ENCODE measurements at places on chromosomes 13 and 19. TPM values are rescaled to one million over a fixed set of nuclear protein-coding genes. Genes with fewer than 3 reads are reported as not detected.
A peak's percentile ranks its signal among the peaks of the same experiment; 100 is the strongest.

DNA sequence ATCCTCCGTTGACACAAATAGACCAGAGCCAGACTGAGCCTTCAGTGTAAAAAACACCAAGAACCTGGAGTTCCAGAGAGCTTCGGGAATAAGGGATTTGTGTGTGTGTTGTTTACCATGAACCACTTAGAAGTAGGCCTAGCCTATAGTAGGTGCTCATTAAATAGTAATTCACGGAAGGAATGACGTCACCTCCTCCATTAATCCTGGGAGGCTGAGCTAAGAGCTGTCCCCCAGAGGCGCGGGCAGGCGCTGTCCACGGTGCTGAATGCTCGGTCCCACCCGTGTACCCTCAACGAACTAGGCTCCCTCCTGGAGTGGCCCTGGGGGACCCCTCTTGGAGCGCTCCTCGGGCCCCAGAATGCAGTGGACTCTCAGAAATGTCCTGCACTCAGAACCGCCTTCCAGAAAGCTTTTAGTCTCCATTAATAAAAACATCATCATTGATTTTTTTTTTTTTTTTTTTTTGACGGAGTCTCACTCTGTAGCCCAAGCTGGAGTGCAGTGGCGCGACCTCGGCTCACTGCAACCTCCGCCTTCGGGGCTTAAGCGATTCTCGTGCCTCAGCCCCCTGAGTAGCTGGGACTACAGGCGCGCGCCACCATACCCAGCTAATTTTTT lies 6.5 kb downstream of the UNC13A start:
- no peak for DNase-seq

DNA sequence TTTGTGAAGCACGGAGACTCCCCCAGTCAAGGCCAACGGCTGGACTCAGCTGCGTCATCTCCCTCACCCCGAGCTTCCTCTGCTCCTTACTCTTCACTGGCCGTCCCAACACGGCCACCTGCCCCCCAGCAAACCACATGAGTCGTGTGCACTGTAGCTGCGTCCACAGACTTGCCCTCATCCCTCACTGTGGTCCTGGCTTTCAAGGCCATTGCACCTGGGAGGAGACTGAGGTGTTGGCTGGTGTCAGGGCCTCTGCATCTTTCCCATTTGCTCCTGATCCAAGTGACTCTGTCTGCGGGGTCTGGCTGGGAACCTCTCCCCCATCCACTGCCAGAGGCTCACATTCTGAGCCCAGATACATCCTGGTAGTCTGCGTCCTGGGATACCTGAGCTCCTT lies 11.5 kb downstream of the PLPP2 start:
- DNase-seq = peak; percentile 30

DNA sequence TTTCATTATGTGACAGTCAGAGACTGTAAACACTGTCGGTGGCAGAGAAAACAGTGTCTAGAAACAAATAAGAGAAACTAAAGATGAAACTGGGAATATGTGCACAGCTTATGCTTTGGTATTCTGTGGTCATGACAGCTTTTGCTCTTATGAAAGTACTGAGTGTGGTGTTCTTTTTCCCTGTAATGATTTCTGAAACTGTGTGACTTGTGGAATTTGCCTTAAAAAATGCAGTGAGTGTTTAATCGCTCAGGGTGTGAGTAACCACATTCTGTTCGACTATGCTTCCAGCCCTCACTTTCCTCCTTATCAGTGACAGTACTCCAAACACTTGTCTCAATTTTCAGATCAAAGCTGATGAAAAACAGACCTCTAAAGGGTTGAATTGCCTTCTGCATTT lies 66.9 kb upstream of the DIAPH3 start:
- no peak for DNase-seq

- DNase-seq = no peak
These were observed 2545.3 kb downstream of the PCDH9 start for GRCh38 chr13:64684685-64685431.

GRCh38 chr13:43908156-43909126 lies 28.7 kb downstream of the LACC1 start:
- no peak for DNase-seq

DNA sequence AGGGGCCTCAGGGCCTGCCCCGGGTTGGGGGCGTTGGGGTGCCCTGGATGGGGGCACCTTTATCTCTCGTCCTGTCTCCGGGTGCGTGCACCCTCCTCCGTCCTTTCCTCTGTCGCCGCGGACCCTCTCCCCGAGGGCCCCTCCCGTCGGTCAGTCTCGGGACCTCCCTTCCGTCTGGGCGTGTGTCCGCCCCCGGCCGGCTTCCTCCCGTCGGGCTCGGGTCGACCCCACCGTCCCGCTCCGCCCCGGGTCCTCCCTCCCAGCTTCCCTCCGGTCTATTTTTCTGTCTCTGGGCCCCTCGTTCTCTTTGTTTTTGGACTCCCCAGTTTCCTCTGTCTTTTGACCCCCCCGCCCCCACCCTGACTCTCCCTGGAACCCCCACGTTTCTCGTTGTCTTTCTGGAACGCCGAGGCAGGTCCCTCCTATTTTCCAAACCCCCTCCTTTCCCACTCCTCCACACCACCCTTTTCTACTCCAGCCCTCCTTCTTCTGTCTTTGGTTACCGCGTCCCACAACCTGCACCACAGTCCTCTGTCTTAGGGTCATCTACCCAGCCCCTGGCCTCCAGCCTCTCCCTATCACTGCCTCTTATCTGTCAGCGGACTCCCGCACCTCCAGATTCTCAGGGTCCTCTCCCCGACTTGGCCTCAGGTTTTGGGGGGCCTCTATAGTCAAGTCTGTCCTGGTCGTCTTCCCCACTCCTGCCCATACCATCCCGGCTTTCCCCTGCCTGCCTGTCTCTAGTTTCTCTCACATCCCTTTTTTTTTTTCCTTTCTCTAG lies 757 bp downstream of the EGLN2 start:
- no peak for DNase-seq

DNA sequence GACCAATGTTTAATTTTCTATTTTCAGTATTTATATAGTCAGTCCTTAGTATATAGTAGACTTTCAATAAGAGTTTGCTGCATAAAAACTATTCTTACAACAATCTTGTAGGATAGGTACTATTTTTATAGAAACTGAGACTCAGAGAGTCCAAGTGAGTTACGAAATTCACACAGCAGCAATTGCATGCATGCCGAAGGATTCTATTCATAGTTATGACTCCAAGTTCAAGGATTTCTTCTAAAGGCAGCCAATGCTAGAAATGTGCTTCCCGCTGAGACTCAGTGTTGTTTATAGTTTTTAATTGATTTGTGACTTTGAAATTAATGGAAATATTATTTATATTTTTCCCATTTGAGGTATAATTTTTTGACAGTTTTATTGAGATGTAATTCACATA lies 62.7 kb upstream of the CSNK1A1L start:
- DNase-seq = no peak

DNA sequence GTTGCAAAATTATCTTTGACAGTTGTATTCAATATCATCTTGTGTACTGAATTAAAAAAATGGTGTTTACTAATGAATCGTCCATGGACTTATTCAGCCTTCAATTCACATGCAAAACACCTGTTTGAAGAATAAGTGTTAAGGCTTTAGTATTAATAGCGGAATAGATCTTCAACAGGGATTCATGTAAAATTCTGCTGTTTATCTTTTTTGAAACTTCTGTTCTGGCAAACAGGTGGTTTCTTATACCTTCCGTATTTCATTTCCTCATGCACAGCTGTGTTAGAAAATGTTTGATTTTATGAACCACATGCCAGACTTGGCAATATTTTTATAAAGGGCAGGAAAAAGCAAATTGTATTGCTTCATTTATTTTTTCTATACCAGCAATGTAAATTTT lies 255.7 kb downstream of the DACH1 start:
- no peak for DNase-seq

DNA sequence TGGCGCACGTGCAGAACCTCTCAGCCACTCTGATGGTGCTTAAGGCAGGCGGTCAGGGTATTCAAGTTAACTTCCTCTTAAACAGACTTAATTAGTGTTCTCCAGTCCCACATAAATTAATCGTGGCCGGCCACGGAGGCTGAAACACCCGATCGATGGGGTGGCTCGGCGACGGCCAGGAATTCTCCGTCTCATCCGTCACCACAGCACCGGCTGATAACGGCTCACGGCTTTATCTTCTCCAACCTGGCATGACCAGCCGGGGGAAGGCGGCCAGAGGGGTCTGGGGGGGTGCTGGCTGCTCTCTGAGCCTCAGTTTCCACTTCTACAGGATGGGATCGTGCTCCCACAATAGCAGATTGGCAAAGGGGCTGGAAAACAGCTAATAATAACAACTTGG lies 32.6 kb upstream of the TCF3 start:
- DNase-seq = no peak

DNA sequence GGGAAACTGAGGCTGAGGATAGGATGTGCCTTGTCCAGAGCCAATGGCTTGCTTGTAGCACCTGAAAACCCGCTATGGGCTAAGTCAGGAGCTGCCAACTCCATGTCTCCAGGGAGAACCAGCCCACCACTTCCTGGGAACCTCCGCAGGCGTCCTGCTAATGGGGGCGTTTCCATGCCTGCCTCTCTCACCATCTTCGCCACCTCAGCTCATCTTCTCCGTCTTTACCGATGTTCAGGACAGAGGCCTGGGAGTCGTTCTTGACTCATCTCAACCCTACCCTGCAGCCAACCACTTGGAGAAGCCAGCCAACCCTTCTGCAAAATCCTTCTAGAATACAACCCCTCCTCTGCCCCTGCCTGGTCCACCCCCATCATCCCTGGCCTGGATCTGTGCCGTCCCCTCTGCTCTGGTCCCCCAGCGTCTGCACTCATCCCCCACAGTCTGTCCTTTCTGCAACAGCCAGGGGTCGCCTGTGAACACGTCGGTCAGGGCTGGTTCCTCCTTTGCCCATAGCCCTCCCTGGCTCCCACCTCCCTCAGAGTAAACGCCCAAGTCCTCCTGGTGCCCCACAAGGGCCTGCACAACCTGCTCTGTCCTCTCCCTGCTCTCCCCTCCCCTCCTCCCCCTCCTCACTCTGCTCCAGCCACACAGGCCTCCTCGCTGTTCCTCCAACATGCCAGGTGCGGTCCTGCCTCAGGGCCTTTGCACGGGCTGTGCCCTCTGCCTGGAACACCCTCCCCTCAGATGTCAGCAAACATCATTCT lies 31.0 kb downstream of the PTPRS start:
- no peak for DNase-seq

GRCh38 chr19:13606156-13606555 lies 99.9 kb upstream of the CACNA1A start:
- DNase-seq = no peak

GRCh38 chr13:56886398-56886797 lies 254.3 kb upstream of the PRR20A start:
- DNase-seq = no peak

DNA sequence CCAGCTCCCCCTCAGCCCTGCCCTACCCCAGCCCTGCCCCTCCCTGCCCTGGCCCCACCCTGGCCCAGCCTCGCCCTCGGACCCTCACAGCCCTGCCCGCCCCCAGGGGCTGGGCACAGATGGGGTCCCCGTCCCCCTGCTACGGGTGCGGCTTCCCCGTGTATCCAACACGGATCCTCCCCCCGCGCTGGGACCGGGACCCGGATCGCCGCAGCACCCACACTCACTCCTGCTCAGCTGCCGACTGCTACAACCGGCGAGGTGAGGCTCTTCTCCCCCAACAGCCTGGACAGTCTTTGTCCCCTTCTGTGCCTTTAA lies 5.2 kb downstream of the SHFL start:
- no peak for DNase-seq

DNA sequence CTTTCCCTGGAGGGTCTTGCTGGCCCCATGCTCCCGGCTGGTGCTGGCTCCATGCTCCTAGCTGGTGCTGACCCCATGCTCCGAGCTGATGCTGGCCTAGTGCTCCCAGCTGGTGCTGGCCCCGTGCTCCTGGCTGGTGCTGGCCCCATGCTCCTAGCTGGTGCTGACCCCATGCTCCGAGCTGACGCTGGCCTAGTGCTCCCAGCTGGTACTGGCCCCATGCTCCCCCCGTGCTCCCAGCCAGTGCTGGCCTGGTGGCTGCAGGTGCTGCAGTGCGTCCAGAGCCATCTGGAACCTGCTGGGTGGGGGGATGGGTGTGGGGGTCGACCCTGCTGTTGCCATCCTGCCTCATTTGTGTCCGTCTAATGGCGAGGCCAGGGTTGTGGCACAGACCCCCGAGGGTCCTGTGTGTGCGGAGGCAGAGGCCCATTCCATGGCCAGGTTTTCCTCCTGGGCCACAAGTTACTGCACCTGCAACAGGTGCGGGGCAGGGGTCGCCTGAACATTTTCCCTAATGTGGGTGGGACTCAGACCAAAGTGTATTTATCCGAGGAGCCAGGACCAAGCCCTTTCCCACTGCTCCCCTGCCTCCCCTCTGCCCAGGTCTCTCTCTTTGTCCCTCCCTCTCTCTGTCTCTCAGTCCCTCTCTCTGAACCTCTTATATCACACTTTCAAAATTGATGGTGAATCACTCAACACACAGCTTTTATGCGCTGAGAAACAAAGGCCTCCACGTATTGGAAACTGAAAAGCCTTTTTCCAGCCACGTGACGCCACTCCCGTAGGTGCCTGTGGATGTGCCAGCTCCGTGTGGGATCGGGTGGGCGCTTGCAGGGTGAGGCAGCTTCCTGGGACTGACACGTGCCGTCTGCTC lies 45.1 kb downstream of the MCF2L start:
- DNase-seq = no peak

GRCh38 chr13:30762643-30763042 lies 27.3 kb downstream of the ALOX5AP start:
- no peak for DNase-seq

COLGALT1 gene
- total RNA-seq = 28.3 TPM

GJB2 gene
- total RNA-seq = 0.20 TPM

CYP2S1 gene
- total RNA-seq = 1.6 TPM

ADAMTSL5 gene
- total RNA-seq = 14.5 TPM

ZNF69 gene
- 6.3 TPM for total RNA-seq

RNASEH2A gene
- 3.1 TPM for total RNA-seq

NXNL1 gene
- not detected for total RNA-seq

CRYL1 gene
- total RNA-seq = 26.5 TPM

ARGLU1 gene
- total RNA-seq = 39.9 TPM

KLK12 gene
- total RNA-seq = not detected

OR7D2 gene
- not detected for total RNA-seq

C19orf67 gene
- total RNA-seq = not detected

ZSCAN1 gene
- total RNA-seq = not detected

SLC10A2 gene
- not detected for total RNA-seq

UBE2L5 gene
- total RNA-seq = not detected

THSD1 gene
- total RNA-seq = 7.3 TPM

ZNF91 gene
- total RNA-seq = 101 TPM

Measured in right atrium auricular region (tissue), 2 donors.